ENCODE measurements at places on chromosomes 12 and 14.

DNA sequence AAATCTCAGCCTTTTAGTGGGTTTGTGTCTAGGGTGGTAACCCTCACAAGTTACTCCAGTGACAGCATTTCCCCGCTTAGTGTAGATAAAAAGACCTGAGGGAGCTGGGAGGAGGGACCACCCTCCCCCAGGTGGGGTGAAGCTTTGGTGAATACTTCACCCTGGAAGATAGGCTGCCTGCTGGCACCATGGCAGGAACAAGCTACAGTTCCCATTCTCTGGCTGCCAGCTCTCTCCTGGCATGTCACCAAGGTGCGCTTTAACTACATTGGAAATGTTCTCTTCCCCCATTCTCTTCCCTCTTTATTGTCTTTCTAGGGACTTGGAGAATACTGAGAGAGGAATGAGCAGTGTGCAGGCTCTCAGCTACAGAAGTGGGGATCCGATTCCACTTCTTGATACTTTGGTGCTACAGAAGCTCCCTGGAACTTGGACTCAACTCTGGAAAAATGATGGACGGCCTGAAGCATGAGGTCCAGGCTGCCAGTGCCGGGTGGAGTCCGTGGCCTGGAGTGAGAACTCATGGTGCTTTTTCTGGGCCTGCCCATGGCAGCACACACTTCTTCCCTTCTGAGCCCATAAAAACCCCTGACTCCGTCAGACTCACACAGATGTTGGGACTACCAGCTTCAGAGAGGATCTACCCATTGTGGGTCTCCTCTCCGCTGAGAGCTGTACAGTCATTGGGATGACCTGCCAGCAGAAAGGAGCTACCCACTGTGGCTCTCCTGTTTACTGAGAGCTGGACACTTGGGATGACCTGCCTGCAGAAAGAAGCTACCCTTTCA, 198.0 kb downstream of the ADGRD1 start:
- DNase-seq: no peak

GRCh38 chr12:99387661-99388060, 259.9 kb upstream of the GARIN6 start:
- no peak for DNase-seq

- DNase-seq: no peak
Observed at GRCh38 chr12:41190338-41190737, 2.2 kb downstream of the PDZRN4 start.

DNA sequence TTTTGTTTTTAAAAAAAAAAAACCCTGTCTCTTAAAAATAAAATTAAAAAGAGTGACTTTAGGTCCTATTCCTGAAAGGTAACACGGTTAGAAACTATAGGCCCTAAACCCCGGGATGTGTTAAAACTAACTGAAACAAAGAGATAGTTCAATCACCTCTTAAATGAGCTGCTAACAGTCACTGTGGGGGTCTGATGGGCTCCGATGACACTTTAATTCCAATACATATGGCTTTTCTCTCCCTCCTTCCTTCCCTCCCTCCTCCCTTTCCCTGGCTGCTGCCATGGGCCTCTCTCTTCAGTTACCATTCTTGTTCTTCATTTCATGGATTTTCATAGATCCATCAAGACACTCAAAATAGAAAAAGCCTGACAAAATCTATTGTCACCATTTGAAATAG, 76.6 kb downstream of the RNF34 start:
- no peak for DNase-seq

GRCh38 chr14:70707138-70708038, 65.7 kb downstream of the TTC9 start:
- no peak for DNase-seq

- peak; percentile 90 for DNase-seq
Observed at GRCh38 chr12:48197971-48198671, 5.0 kb downstream of the OR10AD1 start.

DNA sequence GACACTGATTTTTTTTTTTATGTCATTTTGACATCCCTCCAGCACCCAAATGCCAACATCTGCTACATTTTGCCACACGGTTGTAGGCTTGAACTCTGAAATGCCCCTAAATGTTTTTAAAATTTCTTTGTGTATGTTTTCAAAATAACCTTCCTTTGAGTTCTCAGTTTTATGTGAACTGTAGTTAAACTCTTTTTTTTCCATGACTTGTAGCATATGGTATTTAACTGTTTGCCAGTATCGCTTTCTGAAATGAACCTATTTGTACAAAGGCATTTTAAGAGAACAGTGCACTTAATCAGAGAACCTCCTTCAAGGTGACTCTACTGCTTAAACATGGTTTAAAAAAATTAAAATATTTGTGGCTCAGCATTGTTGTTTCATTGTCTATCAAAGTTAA, 61.5 kb downstream of the PDE3A start:
- no peak for DNase-seq

DNA sequence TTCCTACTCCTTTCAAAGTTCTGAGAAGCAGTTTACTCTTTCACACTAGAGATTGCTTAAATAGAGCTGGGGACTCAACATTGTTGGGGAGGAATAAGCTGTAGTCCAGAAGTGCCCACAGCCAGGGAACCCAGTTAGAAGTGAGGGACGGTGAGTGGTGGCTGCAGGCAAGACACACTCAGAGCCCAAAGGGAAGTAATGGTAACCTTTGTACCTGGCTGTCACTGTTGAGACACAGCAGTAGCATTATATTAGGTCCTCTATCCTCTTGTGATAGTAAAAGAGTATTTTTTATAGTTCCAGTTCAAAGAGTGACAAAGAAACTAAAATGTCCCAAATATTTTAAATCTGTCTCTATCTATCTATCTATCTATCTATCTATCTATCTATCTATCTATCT, 263.3 kb downstream of the TTC6 start:
- no peak for DNase-seq

- no peak for DNase-seq
Observed at GRCh38 chr12:110343114-110343513, 60.4 kb downstream of the ANAPC7 start.

GRCh38 chr12:94078736-94079509, 69.5 kb upstream of the PLXNC1 start:
- DNase-seq: no peak

GRCh38 chr12:4996714-4997113, 47.0 kb upstream of the KCNA5 start:
- no peak for DNase-seq

GRCh38 chr12:4082809-4083403, 190.7 kb upstream of the CCND2 start:
- DNase-seq: no peak

- DNase-seq: peak; percentile 53
Observed at GRCh38 chr12:30985814-30986452, 59.4 kb downstream of the TSPAN11 start.

DNA sequence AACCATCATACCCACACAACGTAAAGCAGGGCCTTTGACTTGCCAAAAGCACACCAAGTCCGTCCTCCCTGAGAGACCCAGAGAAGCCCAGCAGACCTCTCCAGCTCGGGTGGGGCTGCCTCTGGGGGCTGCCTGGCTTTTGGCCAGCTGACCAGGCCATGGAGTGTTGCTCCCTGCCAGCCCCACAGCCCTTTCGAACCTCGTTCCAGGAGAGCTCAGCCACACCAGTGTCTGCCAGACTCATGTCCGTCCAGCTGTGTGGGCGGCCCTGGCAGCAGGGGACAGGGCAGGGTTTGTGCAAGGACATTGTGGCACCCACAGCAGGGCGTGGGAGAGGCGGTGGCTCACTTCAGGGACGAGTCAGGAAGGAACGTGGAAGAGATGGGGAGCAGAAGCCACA, 22.6 kb upstream of the IRF2BPL start:
- no peak for DNase-seq

GRCh38 chr12:84803661-84804060, 108.9 kb downstream of the SLC6A15 start:
- DNase-seq: no peak

DNA sequence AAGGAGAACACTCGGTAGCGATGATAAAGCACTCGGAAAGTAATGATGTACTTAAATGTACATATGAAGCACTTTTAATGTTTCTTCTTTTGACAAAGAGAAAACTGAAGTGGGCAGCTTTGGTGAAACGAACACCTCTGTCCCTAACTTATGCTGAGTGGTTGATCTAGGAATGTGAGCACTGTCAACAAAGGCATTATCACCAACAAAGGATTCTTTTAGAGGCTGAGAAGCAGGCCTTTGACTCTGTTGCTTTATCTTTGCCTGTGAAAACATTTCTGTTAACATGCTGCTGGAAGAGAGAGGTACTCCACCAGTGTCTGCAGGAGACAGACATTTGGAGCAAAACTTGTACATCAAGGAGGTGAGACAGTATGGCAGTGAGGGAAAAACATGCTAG, 103.2 kb upstream of the VRK1 start:
- DNase-seq: no peak

GRCh38 chr12:17148706-17149105, 542.7 kb upstream of the LMO3 start:
- DNase-seq: peak; percentile 16

GRCh38 chr12:4700621-4701026, 19.6 kb upstream of the GALNT8 start:
- DNase-seq: peak; percentile 3

- no peak for DNase-seq
Observed at GRCh38 chr14:86766469-86766868, 1226.5 kb downstream of the GALC start.

DNA sequence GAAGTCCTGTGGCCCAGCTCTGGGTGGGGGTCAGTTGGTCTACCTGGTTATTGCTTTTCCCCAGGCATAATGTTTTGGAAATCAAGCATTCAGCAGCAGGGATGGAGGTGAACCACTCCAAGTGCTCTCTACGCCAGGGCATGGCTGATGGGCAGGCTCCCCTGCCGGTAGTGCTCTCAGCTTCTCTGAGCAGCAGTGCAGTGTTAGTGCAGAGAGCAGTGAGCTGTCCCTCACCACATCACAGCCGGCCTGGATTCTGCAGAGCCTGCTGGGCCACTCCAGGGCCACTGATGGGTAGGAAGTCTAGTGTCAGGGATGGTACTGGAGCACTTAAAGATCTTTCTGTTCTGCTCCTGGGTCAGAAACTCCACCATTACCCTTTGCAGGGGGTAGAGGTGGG, 151.1 kb downstream of the CALM1 start:
- no peak for DNase-seq

DNA sequence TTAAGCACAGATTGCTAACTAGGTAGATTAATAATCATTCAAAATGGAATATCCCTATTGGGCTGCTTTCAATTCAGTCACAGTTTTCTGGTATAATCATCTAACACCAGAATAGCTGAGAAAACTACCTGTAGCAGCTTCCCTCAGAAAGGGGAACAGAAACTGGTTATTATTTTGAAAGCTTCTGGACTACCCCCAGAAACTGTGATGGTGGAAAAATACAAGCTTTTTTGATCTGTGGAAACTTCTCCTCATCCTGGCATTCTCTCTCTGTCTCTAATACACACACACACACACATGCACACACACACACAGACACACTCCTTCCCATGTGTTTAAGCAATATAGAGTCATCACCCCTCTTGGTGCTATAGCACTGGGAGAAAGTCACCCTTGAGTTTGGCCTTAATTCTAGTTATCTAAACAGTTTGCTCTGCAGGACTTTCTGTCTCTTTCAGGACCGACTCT, 251.5 kb upstream of the LMO3 start:
- DNase-seq: no peak

GRCh38 chr12:105198961-105199360, 37.0 kb downstream of the APPL2 start:
- no peak for DNase-seq

DNA sequence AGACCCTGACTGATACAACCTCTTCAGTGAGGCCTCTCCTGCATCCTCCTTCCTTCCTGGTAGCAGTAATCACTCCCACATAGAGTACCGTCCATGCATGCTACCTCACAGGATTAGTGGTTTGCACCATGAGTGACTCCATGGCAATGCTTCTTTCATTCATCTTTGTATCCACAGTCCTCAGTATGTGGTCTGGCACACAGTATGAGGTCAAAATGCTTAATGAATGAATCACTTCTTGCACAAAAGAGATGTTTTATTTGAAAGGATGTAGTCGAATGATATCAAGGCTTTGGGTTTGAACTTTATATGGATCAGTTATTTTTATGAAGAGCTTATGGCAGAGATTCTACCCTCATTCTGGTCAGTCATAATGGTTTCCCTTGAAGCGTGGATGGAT, 42.2 kb downstream of the KCNA5 start:
- no peak for DNase-seq

- DNase-seq: peak; percentile 68
Observed at GRCh38 chr14:23478109-23478759, 8.7 kb downstream of the NGDN start.

DNA sequence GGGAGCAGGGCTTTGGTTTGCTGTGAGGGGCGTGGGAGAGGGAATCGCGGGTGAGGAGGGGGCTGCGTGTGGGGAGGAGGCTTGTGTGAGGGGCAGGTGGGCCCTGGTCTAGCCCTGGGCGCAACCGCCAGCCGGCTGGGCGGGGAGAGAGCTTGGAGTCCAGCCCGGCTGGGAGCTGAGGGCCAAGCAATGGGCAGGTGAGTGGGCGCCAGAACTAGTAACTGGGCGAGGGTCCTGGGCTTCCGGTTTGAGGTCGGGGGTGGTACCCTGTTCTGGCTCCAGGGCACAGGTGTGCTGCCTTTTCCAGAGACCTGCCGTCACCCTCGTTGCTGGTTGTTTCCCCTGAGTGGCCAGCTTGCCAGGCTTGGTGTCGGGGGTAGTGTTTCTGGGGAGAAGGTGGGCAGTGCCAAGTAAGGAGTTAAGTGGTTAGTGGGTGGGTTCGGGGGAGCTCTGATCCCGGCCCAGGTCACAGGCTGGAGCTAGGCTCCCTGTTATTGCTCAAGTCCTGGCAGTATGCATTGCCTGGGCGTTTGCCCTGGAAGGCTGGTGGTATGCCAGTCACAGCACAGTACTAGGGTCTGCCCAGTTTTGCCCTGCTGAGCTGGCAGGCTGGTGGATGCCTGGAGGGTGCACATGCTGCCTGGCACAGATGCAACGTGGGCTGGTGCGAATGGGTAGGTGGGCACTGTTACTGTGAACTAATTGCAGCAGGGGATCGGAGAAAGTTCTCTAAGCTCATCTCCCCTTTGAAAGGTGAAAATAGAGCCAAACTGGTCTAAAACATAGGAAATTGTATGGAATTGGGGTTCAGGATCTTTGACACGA, 683 bp downstream of the CIPC start:
- DNase-seq: no peak

GRCh38 chr12:119169150-119169549, 9.6 kb upstream of the HSPB8 start:
- DNase-seq: no peak

- no peak for DNase-seq
Observed at GRCh38 chr12:40063414-40063813, 42.5 kb downstream of the SLC2A13 start.

GRCh38 chr12:51896236-51896635, 8.3 kb downstream of the ANKRD33 start:
- no peak for DNase-seq

GRCh38 chr12:104956870-104957718, 996 bp downstream of the SLC41A2 start:
- no peak for DNase-seq
